Lower lobe of right lung (tissue), 2 donors: ENCODE measurements at places on chromosomes 1 and 21.

GRCh38 chr1:233448109-233448689 lies 120.7 kb downstream of the MAP3K21 start:
- no peak for DNase-seq

DNA sequence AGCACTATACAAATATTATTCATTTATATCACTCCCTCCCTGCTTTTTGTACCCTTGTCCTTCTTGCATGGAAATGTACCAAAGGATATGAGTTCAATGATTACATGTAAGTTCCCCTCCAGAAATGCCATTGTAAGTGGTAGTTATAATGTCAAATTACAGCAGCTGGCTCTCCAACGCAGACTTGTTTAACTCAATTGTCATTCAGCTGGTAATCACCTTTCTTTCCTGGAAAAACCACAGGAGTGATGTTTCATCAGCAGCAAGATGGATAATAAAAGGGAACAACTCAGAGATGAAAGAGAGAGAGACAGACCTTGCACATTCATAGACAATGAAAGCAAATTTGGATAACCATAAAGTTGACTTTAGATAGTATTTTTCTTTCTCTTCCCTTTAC lies 578.6 kb upstream of the PBX1 start:
- DNase-seq: no peak

DNA sequence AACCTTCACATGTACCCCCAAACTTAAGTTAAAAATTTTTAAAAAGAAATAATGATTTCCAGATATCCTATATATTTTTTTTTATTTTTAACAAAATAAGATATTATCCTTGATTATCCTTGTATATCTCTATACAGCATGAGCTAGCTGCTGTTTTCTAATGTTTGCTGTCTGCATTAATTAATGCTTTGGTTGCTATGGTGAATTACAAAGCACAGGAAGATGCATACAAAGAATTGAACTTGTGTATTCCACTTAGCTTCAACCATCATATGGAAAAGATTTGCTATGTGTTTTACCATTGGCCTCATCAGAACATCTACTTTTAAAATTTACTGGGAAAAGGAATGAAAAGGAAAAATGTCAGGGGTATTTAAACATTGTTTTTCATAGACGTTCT lies 35.4 kb downstream of the VPS45 start:
- no peak for DNase-seq

GRCh38 chr1:169892927-169893644 lies 610 bp downstream of the SCYL3 start:
- DNase-seq: peak; percentile 67

- DNase-seq: no peak
Measured at GRCh38 chr1:228295981-228296380, 88.1 kb downstream of the OBSCN start.

GRCh38 chr21:32131960-32132359 lies 146.9 kb downstream of the MIS18A start:
- no peak for DNase-seq

GRCh38 chr1:175560192-175560591 lies 183.2 kb downstream of the TNR start:
- no peak for DNase-seq

GRCh38 chr21:41965045-41965444 lies 11.2 kb upstream of the C2CD2 start:
- DNase-seq: no peak

DNA sequence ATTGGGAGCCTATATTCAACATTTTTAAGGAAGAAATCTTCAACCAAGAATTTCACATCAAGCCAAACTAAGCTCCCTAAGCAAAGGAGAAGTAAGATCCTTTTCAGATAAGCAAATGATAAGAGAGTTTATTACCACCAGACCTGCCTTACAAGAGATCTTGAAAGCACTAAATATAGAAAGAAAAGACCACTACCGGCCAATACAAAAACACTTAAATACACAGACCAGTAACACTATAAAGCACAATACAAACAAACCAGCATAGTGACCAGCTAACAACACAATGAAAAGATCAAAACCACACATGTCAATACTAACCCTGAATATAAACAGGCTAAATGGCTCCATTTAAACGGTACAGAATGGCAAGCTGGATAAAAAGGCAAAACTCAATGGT lies 165.4 kb downstream of the MRPL39 start:
- DNase-seq: no peak

DNA sequence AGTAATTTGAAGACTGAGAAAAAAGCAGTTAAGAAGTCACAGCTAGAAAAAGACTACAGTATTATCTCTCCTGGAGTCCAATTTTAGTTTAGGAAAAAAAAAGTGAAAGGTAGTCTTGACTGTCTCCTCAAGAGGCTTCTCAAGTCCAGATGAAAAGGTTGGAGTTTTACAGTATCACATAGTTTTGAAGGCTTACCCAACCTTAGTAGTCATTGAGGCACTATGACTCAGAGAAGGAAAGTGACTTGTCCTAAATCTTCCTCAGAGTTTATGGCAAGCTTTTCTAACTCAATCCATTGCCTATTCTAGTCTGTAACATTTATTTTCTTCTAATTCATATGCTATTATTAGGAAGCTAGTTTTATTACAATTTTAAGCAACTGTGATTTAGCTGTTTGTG lies 174.9 kb downstream of the DPYD start:
- no peak for DNase-seq

GRCh38 chr1:84996846-84997666 lies at the start of gene MCOLN2:
Gene MCOLN2 (minus strand): TSS chr1:84997113. CDS start chr1:84996872, 241 bp downstream.
- DNase-seq: peak; percentile 55

GRCh38 chr1:116682641-116683221 lies 15.2 kb upstream of the IGSF3 start:
- DNase-seq: no peak

- no peak for DNase-seq
Measured at GRCh38 chr1:238451781-238452310, 561.1 kb upstream of the ZP4 start.

DNA sequence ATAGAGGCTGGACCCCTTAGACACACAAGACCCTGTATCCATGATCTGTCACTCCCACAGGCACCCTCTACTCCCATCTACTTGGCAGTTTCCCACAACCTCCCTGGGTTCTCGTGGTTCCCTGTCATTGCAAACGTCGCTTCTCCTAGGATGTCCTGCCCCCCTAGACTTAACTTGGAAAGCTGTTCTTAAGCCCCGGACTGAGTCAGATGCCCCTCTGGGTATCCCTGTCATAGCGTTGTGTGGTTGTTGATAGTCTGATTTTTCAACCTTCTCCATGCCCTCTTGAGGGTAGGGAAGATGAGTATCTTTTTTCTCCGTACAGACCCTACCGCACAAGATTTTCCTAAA lies 11.8 kb downstream of the RCC1 start:
- DNase-seq: no peak
